ENCODE measurements at places on chromosomes 5 and 9.

DNA sequence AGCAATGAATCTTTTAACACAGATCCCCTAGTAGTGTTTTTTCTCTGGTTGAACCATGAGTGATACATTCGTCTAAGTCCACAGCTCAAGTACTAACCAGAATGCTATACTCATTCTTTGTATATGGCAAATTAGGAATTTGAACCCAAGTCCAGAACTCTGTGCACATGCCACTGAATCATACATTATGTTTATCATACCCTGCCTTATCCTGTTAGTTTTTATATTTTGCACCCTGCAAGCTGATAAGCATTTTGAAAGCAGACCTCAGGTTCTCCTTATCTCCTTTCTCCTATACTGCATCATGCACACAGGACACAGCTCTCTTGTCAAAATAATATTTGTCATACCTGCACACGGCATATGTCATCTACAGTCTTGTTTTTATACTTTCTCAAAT lies 54.6 kb upstream of the ELL2 start:
- DNase-seq: no peak

DNA sequence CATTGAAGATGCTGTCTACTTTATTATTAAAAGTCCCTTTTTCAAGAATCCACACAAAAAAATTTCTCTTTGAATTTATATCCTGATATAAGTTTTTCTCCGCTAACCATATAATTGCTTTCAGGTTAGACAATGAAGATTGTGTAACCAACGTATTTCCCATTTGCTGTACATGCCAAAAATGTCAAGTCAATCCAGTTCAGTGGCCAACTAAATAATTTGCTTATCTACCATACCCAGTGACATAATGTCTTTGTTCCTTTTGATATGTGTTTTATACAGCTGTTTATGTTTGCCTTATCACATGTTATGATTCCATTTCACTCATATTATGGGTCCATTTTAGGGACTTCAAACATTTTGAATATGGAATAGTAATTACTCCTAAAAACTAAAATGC lies 349.9 kb downstream of the EFNA5 start:
- no peak for DNase-seq

- no peak for DNase-seq
These were observed 329.6 kb downstream of the MED10 start for GRCh38 chr5:6048746-6049145.

DNA sequence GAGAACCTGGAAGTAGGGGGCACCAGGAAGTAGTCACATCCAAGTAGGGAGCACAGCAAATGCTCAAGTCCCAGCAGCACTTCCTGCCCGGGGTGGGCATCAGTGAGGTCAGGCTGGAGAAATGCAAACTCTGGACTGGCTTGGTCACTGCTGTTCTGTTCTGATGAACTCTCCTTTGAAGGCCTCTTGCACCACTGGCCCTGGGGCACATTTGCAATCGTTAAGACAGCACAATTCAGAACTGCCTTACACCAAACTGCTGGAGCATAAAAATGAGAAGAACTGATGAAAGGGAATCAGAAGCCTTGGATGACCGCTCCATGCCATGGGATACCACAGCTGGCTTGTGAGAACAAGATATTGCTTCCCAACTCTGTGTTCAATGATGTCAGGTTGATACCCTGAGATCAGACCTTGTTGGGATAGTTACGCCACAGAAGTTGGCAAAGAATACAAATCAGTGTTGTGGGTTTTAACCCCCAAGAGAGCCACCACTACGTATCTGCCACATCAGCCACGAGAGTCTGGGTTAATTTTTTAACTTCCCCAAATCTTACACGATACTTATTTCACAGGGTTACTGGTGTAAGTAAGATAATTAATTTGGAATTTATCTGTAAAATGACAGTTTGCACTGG lies 42.3 kb upstream of the ZSWIM6 start:
- no peak for DNase-seq

DNA sequence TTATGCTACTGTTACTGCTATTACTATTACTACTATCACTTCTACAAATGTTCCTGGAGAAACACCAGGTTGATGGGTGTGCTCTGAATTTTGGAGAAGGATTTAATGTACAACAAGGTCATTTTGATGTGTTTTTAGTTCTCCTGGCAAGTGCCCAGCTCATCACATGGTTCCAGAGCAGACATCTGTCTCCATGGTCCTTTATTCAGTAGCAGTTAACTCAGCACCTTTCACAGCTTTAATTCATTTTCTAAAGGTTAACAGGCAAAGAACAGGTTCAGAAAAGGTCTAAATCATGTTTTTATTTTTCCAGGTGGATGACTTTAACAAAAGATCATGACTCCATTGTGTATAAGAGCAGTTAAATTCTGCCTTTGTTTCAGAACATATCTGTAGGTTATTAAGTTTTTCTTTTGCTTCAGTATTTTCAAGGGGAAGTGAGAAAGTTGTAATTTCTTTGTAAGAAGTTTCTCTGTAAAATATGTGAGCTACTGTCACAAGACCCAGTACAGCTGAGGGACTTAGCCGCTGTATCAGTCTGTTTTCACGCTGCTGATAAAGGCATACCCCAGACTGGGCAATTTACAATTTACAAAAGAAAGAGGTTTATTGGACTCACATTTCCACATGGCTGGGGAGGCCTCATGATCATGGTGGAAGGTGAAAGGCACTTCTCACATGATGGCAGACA lies 41.9 kb downstream of the MTRR start:
- DNase-seq: no peak

DNA sequence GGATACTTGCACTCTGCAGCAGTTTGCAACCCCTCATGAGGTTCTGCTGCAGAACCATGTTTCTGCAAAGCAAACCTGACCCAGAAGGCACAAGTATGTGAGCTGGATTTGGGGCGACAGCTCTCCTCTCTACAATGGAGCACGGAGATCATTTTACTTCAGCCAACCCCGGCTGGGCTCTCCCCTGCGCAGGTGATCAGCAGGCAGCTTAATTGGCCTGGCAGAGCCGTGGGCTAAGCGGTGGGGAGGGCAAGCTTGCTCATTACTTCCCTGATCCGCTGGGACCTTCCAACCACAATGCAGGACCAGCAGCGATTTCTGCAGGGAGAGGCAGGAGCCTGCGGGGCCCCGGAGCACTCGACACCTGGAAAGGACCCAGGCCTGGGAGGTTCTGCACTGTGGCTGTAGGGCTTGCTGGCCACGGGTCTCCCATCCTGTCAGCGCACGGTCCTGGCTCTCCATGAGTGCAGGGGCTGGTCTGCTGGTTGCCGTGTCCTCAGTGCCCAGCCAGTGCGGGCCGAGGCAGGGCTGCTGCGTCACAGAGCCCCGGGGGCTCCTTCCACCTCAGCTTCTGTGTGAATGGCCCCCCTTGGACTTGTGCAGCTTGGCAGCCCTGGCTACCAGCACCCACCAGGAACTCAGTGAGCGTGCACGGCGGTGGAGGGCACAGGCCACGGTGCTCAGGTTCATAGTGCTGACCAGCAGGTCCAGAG lies 51.8 kb upstream of the RAPGEF1 start:
- DNase-seq: no peak

DNA sequence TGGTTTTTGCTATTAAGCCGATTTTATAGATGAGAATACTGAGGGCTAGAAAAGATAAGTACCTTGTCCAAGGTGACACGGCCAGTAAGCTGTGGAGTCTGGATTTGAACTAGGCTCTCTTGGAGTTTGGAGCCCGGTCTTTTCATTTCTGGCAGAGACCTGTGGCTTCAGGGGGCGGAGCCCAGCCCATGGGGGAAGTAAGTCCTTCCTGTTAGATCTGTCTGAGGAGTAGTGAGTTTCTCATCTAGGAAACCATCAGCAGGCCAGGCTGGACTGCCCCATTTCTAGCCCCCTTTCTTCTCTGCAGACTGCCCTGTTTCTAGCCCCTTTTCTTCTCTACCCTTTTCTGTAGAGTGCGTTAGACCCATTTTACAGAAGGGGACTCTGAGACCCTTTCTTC lies 521 bp upstream of the PTGS1 start:
- no peak for DNase-seq

All from AG10803 (cell line).